NAMALWA (cell line): ENCODE measurements at places on chromosomes 3 and 15.
A peak's percentile ranks its signal among the peaks of the same experiment; 100 is the strongest.

- peak; percentile 50 for DNase-seq
Measured at GRCh38 chr3:161560008-161560637, 63.5 kb downstream of the OTOL1 start.

DNA sequence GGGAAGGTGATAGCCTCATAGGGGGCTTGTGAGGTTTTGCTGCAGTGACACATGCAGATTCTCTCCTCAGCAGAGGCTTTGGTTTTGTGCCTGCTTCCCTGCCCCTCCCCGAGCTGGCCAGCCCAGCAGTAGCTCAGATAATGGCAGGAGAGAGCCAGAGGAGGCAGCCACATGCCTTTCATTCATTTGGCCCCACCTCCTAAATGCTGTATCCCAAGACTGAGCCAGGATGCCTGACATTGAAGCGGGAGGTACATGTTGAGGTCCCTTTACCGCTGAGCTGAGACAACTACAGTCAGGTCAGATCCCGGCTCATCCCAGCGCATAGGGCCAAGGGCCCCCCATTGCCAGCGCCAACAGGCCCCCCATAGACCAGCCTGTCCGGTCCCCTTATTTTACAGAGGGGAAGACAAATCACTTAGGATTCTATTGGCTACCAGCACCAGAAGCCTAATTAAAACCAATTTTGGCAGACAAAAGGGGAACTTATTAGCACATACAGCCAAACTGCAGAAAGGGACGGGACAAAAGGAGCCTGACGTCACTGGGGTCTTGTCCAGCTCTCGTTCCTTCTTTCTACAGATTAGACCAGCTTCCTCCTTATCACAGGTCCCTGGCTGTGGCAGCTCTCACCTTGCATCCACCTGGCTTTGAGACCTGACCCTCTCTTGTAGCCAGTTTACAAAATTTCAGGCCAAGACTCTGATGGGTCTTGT lies 12.1 kb upstream of the POLG start:
- DNase-seq = no peak

DNA sequence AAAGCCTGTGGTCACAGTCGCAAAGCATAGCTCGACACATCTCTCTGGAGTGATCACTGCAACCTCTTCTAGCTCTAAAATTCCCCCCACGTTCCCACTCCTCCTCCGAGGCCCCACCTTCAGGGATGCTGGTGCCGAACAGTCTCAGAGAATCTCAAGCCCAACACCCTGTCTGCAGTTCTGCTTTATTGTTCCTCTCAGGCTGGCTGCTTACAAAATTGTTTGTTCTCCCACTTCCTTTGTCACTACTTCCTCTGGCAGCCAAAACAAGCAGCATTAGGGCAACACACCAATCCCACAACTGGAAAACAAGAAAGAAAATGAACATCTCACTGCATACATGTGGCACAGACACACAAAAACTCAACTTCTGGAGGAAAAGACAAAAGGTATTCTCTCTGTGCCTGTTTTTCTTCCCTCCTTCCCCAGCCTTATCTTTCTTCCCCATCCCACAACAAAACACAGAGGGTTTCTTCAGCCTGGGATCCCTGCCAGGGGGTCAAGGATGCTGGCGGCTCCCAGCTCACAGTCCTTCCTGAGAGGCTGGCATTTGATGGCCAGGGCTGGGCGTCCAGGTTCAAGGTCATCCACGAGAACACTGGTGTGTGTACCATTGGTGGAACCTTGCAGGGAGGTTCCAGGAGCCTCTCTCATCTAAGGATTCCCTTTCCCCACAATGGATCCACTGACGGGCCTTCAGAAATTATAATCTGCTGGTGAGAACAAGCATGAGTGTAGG lies 108.4 kb downstream of the TMCO5A start:
- no peak for DNase-seq

GRCh38 chr3:179882292-179882691 lies 154.4 kb downstream of the PEX5L start:
- peak; percentile 40 for DNase-seq

GRCh38 chr15:25736461-25736860 lies 126.7 kb downstream of the ATP10A start:
- no peak for DNase-seq

GRCh38 chr3:169241991-169242707 lies 421.4 kb downstream of the MECOM start:
- no peak for DNase-seq

- no peak for DNase-seq
Measured at GRCh38 chr3:118900737-118901525, 133.7 kb downstream of the IGSF11 start.

GRCh38 chr15:73175382-73175781 lies 123.1 kb downstream of the NEO1 start:
- no peak for DNase-seq

DNA sequence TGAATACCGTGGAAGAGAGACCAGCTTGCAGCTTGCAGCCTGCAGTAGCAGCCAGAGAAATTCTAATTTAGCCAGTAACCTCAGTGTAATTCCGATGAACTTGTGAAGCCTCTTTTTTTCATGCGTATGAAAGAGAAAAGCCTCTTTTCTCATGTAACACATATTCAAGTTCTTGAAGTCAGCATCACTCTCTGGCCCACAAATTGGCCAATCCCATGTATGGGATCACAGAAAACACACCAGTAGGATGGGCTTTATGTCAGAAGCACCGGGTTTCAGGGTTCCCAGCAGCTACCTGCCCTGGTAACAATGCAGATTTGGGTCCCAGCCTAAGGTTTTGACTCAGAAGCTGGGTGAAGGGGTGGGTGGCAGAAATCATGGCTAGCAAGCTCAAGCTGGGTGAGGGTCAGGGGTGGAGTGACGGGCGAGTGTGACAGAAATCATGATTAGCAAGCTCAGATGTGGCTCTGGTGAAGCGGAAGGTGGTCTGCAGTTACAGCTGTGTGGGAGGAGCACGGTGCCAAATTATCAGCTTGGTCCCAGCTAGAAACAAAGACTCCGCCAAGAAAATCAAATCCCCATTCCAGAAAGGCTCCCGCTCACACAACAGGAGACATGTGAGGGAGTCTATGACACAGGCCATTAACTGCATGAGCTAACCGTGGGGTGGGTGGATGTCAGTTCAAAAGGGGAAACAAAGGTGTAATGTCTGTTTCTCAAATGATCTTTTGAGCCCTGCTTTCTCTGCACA lies 86.6 kb downstream of the SNRK start:
- no peak for DNase-seq
